Pancreas (tissue), 10 donors: ENCODE measurements at places on chromosomes 5 and 9. TPM values are rescaled to one million over a fixed set of nuclear protein-coding genes. Genes with fewer than 3 reads are reported as not detected.

- no peak for DNase-seq
- H3K4me3 ChIP-seq: no peak overlapping the region
- H3K27me3 ChIP-seq: no peaks in the 10 kb centered on the region
- H3K36me3 ChIP-seq: no peaks in the 10 kb centered on the region
- H3K27ac ChIP-seq: no peak overlapping the region
These were observed 113.4 kb downstream of the ST8SIA4 start for GRCh38 chr5:100789694-100790093.

Gene HTR1A
- not detected for total RNA-seq

Gene FOXD4L5
- total RNA-seq: 0.20 TPM

DNA sequence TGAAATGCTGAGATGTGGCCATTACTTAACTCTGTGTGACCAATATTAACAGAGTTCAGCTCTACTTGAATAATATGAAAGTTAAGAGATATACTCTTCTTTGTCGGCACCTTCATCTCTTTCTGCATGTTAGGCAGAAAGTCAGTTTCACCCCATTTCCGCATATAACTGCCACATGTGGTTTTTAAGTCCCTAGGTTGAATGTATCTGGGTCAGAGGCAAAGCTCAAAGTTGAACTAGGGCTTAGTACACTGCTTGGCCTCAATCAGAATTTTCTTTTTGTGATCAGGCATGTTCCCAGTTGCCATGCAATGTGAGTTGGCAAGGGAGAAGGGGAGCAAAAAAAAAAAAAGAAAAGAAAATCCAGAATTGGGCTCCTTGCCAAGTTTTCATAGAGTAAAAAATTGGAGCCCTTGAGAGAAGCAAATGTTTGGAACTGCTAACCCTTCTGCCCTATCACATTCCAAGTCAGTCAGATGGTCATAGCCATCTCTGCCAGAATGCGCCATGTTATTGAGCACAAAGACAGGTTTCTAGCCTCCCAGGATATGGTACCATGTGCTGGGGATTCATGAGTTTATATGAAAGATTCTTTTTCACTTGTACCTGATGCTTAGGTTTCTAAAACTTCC lies 251.2 kb upstream of the RORB start:
- DNase-seq: no peak
- no peak overlapping the region for H3K4me3 ChIP-seq
- no peak overlapping the region for H3K27ac ChIP-seq
- no peaks in the 10 kb centered on the region for H3K36me3 ChIP-seq

- peak; percentile 91 for DNase-seq
- peak overlapping the region; percentile 87 for H3K4me3 ChIP-seq
- peak overlapping the region; percentile 69 for H3K27ac ChIP-seq
- H3K27me3 ChIP-seq: no peaks in the 10 kb centered on the region
- peaks cover 3% of the 10 kb centered on the region for H3K4me1 ChIP-seq
- peaks cover 18% of the 10 kb centered on the region for H3K36me3 ChIP-seq
These were observed 544 bp downstream of the NPM1 start for GRCh38 chr5:171387970-171388815.

DNA sequence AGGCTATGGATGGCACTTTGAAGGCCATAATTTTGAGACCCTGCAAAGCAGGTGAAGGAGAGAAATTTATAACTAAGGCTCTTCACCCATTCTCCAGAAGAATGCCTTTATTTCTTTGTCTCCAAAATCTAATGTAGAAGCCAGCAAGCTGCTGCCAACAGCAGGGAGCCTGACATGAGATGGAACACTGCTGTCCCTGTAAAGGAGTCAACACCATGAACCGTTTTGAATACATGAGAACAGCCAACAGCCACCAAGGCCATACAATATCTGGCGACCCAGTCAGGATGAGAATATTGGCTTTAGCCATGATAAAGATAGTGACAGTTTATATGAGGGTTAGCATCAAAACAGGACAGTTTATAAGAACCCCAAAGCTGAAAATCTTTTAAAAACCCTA lies 121.2 kb upstream of the LIFR start:
- H3K36me3 ChIP-seq: no peaks in the 10 kb centered on the region
- H3K27me3 ChIP-seq: no peaks in the 10 kb centered on the region
- H3K4me1 ChIP-seq: no peaks in the 10 kb centered on the region
- no peak overlapping the region for H3K27ac ChIP-seq
- H3K4me3 ChIP-seq: no peak overlapping the region

DNA sequence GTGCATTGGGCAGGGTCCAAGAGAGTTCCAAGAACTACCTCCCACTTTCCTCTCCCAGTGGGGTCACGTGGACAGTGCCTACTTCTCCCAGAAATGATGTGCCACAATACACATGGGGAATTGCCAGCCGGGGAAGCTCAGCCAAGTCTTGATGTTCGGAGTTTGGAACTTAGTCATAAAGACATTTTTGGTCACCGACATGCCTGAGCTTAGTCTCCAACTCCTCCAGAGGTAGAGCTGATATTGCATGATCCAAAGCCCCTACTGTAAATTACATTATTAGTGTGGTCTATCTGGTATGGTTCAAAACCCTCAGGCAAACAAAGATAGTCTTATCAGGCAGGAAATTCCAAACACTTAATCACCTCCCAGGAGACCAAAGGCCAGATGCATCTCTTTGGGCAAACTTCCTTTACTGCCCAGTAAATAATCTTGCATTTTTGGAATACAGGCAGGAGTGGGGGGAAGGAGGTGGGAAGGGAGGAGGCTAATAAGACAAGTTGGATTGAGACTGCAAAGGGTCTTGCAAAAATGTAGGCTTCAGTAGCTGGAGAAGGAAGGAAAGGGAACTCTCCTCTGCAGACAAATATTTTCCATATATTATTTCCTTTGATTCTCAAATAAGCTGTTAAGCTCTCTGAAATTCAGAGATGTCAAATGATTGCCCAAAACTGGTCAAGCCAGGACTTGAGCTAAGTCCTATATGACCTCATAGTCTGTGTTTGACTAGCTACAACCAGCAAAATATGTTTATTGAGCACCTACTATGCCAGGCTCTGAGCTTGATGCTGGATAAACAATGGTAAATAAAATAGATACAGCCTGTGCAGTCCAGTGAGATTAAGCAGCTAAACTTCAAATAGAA lies 99.4 kb downstream of the DRD1 start:
- no peaks in the 10 kb centered on the region for H3K27me3 ChIP-seq
- no peak for DNase-seq
- no peak overlapping the region for H3K4me3 ChIP-seq
- H3K4me1 ChIP-seq: no peaks in the 10 kb centered on the region
- no peaks in the 10 kb centered on the region for H3K36me3 ChIP-seq
